ENCODE measurements at places on chromosomes 7 and 10.

GRCh38 chr10:124319926-124320391, 98.8 kb downstream of the OAT start:
- DNase-seq: no peak

DNA sequence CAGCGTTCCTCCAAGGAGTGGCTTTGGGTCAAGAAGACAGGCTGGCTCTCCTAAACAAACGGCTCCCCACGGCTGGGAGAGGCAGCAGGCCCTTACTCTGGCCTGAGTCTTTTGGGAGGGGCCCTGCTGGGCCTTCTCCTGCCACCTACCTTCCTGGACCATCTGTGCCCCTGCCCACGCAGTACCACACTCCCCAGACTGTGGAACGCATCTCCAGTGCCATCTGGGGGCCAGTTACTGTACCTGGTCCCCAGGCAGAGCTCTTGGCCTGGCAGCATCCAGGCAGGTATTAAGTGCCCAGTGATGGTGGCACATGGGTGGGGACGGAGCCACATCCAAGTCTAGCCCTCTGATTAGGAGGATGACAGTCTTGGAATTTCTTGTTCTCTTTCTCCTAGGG, 14.4 kb downstream of the ALKBH4 start:
- DNase-seq: no peak

GRCh38 chr10:119872610-119872859, at the start of gene MCMBP:
Gene MCMBP, minus strand, starts transcription at chr10:119872843. Its CDS starts 259 bp downstream, at chr10:119872584.
- DNase-seq: no peak

- no peak for DNase-seq
Observed at GRCh38 chr10:84294766-84295447, 33.5 kb upstream of the CCSER2 start.

DNA sequence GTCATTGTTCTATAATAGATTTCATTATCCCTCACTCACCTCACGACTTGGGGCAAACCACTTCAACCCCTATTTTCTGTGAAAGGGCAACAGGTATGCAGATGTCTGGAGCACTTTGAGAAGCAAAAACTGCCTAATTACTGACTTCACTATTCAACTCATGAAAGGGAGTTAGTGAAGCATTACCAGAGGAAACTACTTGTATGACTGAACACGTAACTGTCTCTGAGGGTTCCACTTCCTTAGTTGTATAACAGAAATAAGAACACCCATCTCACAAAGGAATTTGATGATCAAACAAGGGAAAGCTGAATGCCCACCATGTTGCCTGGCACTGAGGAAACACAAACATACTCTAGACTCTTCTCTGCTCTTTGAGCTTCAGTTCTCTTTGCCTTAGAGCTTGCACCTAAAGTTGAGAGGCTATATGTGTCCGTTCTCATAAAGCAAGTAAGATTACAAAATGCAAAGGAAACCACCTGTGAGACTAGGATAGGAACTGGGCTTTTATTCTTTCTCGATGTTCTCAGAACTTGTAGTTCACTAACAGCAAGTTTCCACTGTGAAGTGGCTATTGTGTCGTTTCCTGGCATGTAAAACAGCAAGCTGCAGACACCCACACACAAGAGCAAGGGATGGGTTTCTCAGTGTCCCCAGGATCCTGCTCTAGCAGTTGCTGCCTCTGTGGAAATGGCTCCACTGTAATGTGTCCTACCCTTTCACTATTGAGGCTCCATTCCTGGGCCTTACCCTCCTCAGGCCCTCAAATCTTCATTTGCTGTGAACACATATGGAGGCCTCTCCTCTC, 2.6 kb downstream of the TMEM243 start:
- DNase-seq: no peak

DNA sequence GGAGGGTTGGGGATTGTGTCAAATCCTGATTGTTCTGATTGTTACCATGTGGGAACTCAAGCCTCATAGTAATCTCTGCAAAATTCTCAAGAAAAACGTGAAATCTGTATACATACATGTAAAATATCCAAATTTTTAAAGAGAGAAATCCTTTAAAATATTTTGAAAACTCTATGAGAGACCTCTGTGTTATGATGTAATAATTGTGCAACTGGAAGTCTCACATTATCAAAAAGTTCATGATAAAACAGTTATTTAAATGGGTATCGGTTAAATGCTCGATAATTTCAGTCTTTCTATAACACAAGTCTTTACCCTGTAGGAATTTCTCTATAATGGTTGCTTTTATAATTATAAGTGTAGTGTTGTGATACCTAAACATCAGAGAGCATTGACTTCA, 95.5 kb downstream of the TMEM26 start:
- no peak for DNase-seq

GRCh38 chr10:117545141-117546019, 2.8 kb downstream of the EMX2 start:
- no peak for DNase-seq

GRCh38 chr10:72727130-72727529, 35.2 kb downstream of the MCU start:
- DNase-seq: no peak
